ENCODE measurements at places on chromosomes 12 and 14.

DNA sequence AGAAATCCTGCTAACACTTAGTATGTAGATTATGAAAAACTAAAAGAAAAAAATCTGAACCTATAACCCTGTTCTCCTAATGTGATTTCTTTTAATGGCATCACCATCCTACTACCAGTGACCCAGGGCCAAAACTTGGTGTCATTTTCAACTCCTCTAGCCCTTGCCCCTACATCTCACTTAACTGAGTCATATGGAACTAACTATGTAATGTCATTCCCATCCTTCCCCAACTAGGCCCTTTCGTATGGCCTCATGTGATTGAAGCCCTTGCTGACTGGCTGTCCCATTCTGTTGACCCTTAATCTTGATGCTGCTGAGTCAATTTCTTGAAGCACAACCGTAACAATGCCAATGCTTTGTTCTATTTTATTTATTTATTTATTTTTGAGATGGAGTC, 7.6 kb downstream of the DMAC2L start:
- no peak for DNase-seq

GRCh38 chr14:55430024-55430690, 10.3 kb downstream of the TBPL2 start:
- peak; percentile 34 for DNase-seq

DNA sequence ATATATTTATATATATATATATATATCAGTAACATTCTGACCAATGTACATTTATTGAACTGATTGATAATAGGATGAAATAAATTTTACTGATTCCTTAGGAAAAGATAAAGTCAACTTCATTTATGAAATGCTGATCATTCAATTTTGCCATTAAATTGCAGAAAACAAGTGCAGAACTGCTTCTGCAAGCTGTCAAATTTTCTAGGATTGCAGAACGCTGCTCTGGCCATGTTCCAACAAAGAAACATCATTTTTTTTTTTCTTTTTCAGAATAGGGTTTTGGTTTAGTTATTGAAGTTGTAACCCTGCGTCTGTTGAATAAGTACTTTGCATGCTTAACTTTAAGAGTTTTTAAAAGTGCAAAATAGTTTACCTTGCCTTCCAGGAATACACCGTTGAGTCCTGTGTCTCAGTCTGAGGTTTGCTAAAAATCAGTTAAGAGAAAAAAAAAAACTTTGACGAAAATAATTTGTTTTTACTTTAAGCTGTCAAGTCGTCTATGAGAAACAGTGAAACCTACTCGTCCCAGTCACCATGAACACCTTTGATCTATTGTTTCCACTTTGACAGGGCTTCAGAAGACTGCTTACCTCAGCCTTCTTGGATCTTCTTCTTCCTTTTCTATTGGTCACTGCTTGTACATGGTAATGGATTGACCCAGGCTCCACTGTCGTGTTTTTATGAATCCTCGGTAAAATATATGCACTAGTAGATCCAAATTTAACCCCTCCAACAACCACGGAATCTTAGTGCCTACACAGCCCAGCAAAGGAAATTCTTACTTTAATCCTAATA, at the start of gene KERA:
TSS of gene KERA (minus strand) at position 657 of the 798 bp plus-strand sequence. CDS start 1,743 bp downstream, outside the sequence.
- no peak for DNase-seq

- no peak for DNase-seq
These were observed 1477.0 kb upstream of the TMEM132C start for GRCh38 chr12:126789963-126790362.

DNA sequence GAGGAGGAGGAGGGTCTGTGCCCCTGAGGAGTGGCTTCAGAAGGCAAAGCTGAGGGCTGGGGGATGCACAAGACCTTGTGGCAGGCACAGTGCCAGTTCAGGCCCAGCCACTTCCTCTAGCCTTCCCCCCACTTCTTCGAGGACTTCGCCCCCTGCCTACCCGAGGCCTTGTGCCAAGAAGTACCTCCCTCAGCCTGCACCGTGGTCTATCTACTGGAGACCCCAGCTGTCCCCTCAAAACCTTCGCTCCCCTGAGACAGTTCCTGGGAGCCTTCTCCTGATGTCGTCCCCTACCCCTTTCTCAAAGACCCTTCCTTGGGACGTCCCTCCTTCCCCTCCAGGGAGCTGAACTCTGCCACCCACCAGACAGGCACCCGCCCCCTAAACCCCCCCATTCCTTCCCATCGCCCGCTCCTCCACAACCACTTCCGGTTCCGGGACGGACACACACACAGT, 604 bp downstream of the ZNF384 start:
- no peak for DNase-seq

- DNase-seq, result no peak
These were observed 5.6 kb upstream of the IL26 start for GRCh38 chr12:68231229-68231628.

DNA sequence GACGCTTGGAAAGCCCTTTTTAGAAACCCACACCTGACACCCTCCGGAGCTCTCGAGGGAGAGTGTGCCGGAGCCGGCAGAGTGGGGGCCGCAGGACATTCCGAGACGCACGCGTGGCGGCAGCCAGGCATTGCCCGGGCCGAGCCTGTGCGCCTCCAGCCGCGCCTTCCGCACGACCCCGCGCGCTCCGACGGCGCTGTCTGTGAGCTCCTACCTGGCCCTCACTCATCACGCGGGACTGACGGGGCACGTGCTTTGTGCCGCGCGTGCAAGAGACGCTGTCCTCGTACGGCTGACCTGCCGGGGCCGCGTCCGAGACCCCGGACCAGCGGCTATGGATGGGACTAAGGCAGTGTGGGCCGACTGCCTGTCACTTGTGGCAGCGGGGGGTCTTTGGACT, 5.2 kb downstream of the GALNT9 start:
- no peak for DNase-seq

- no peak for DNase-seq
These were observed 67.7 kb downstream of the NT5DC3 start for GRCh38 chr12:103773109-103773910.

DNA sequence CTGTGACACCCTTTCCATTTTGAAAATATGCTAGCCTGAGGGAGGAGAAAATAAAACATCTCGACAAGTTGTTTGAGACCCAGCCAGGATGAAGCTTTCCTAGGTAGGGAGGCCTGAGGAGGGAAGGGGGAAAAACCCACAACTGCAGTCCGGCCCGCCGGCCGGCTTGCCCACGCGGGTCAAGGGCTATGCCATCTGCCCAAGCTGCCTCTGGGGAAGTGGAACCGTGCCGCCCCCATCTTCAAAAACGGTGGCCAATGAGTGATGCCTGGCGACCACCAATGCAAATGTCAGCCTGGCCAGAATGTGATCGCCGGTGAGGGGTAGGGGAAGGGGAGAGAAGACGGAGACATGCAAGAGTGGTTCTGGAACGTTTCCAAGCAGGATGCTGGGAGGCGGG, 263.5 kb upstream of the ALG10B start:
- DNase-seq, result no peak

GRCh38 chr12:96571101-96571862, 81.9 kb downstream of the CFAP54 start:
- no peak for DNase-seq

GRCh38 chr14:96455588-96455987, 46.6 kb upstream of the PAPOLA start:
- peak; percentile 30 for DNase-seq

GRCh38 chr12:63940310-63941005, 96.0 kb downstream of the SRGAP1 start:
- DNase-seq, result no peak

- no peak for DNase-seq
These were observed 123.0 kb downstream of the NAV3 start for GRCh38 chr12:77953528-77954205.

DNA sequence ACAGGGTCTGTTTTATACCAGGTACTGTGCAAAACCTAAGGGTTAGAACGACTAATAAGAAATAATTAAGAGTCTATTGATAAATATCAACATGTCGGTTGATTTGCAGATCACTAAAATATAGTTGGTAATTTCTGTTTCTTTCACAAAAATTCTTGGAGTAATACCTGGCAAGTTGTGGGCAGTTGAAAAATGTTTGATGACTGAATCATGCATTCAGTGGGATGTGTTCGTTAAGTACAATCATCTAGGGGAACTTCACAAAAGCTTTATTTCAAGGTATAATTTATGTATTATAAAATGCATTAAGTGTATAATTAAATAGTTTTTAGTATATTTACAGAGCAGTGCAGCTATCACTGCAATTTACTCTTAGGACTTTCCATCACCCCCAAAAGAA, 120.0 kb downstream of the KCNA5 start:
- DNase-seq, result no peak

DNA sequence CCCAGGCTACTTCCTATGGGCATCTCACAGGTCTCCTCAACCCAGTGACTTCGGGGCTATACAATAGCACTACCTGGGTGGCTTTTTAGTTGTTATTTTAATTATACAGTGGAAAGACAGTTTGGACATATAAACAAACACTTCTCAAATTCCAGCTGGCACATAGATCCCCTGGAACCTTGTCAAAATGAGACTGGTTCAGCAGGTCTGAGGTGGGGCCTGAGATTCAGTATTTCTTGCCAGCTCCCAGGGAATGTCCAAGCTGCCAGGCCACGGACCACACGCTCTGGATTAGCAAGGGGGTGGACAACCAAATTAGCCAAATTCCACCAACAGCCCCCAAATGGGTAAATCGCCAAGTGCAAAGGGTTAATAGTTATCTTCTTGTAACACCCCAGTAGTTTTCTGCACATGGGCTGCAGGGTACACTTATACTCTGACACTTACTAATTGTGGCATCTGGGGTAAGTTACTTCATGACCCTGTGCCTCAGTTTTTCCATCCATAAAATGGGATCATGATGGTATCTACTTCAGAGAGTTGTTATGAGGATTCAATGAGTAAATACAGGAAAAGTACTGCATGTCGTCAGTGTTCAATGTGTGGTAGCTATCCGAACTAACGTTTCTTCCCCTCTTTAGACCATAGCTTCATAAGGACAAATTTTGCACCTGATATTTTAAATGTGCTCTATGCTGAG, 789.4 kb upstream of the TBX3 start:
- no peak for DNase-seq

GRCh38 chr12:46450279-46450748, 77.7 kb upstream of the SLC38A2 start:
- no peak for DNase-seq

DNA sequence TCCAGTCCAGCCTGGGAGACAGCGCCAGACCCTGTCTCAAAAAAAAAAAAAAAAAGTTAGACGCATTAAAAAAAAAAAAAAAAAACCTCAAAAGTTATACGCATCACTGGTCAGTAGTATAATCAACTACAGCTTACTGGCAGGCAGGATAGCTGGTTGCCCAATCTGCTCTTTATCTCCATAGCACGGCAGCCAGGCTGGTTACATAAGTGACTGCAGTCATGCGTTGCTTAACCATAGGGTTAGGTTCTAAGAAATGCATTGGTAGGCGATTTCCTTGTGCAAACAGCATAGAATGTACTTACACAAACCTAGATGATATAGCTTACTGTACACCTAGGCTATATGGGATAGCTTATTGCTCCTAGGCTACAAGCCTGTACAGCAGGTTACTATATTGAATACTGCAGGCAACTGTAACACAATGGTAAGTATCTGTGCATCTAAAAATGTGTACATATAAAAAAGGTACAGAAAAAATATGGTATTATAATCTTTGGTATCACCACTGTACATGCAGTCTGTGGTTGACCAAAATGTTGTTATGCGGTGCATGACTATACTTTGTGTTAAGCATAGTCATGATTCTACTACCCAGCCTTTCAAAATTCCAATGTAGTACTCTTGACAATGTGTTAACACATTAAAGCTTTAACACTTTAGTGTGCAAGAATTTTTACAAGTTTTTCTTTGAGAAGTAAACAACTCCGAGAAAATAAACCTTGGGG, 8.1 kb downstream of the L2HGDH start:
- DNase-seq, result no peak

- no peak for DNase-seq
These were observed 476.6 kb downstream of the RMST start for GRCh38 chr12:97939156-97939555.

DNA sequence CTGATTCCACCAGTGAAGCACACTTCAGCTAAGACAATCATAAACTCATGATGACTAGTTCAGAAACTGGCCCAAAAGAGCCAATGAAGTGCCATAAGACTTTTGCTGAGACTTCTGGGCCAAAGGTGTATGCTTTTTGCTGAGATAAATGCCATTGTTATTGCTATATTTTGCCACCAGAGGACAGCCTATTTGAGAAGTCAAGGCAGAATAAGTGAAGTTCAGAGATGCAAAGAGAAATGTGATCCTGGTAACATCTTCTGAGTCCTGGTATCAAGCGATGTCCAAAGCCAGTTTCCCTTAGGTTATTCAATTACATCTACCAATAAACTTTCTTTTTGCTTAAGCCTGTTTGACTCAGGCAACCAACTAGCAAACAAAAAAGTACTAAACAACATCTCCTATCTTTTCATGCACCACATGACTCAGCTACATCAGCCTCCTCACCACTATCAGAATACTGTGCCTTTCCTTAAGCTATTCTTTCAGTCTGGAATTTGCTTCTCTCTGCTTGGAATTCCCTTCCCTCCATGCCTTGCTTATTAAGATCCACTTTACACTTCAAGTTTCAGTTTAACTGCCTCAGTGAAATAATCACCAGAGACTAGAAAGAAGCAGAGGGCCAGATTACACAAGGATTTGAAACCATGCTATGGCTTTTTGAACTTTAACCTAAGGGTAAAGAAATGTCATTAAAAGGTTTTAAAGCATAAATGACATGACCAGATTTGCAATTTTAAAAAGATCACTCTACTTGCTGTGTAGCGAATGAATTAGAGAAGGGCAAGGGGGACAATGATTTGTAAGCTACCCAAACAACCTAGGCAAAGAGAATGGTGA, 14.0 kb downstream of the CRY1 start:
- no peak for DNase-seq

DNA sequence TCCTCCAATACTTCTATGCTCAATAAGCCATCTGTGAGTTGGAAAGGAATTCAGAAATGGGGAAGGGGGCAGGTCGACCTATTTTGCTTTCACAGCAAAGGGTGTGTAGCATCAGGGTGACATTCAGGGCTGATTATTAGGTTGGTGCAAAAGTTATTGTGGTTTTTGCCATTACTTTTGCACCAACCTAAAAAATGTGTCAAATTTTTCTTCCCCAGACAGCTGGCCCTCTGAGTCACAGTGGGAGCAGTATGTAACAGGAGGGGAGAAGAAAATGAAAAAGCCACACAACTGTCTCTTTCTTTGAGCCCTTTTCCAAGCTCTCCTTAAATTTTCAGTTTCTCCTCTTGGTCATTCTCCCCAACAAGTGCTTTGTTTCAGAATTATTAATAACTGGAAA, 47.1 kb upstream of the GZMB start:
- no peak for DNase-seq

- DNase-seq, result no peak
These were observed 357.2 kb downstream of the BMP4 start for GRCh38 chr14:53599221-53599945.

DNA sequence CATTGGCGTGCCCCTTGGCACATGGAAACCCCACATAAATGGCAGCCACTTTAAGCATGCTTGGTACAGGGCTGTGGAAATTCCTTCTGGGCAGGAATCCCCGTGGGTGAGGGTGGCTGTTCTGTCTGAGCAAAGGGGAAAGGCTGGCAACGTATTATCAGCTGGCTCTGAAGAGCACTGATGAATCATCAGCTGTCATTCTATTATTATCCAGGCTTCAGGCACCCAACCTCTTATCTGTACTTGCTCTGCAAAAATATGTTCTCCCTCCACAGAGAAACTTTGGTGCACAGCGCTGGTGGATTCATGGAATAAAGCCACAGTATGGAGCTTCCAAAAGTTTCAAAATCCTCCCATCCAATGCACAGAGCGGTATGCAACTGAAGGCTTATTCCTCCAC, 167.1 kb downstream of the TBX5 start:
- DNase-seq, result no peak

- no peak for DNase-seq
These were observed 1.9 kb upstream of the FKBP4 start for GRCh38 chr12:2792671-2793500.

All from H54 (cell line).